Vagina (tissue), 2 donors: ENCODE measurements at places on chromosomes 1 and 21.

DNA sequence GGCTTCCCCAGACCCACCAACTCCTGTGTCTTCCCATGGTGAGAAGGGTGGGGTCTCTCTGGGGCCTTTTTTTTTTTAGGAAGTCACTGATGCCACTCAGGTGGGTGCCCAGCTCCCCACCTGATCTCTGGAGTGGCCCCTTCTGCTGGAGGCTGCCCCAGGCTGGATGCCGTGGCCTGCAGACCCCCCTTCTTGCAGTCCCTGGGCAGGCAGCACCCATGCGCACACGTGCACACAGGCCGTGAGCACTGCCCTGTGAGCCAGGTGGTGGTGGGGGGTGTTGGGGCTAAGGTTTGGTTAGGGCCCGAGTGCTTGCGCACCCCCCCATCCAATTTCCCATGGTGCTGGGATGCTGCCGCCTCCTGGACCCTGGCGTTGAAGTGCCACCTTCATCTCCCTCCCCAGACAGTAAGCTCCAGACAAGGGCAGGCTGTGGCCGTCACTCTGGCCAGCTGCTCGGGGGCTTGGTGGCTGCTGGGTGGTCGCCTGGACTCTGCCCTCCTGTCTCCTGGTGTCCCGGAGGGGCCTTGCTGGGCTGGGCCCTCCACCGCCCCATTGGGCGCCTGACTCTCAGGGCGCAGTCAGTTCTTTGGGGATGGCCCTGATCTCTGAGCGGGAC, 50.6 kb downstream of the SKI start:
- DNase-seq = no peak

DNA sequence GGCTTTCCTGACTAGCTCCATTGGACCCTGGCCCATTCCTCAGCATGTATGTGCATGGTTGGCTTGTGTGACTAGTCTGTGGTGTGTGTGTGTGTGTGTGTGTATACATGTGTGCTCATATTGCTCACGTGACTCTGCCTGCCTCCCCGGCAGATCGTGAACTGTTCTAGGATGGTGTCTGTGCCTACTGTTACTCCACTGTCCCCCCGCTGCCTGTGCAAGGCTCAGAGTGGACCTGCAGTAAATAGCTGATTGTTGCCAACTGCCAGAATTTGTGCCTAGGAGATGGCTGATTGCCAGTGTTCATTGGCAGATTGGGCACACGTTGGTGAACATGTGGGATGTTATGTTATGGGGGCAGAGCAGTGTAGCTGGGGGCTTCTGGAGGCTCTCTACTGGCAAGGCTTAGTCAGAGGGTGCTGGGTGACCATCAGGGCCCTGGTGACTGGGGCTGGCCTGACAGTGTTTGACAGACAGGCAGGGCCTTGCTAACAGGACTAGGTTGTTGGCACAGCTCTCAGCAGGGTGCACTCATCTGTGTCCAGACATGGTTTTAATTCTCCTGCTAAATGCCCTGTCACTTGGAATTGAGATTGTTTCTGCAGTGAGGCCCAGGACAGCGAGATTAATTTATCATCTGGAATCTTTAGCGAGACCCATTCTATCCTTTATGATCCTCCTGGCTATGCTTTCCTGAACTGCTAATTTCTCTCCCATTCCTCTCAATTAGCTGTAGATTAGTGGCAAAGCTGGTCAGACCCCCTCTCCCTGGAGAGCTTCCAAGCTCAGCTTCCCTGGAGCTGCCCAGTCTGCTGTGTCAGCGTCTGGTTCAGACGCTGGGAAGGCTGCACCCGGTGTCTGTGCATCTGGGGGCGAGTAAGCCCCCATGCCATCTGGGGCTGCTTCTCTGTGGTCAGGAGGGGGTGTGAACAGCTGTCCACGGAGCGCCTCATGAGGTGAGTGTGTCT, 20.8 kb downstream of the SLC6A17 start:
- DNase-seq = no peak

GRCh38 chr1:211859405-211859804, 28.8 kb upstream of the LPGAT1 start:
- DNase-seq = no peak

- DNase-seq = no peak
These were observed 165.9 kb downstream of the LRRC40 start for GRCh38 chr1:70039485-70039884.

DNA sequence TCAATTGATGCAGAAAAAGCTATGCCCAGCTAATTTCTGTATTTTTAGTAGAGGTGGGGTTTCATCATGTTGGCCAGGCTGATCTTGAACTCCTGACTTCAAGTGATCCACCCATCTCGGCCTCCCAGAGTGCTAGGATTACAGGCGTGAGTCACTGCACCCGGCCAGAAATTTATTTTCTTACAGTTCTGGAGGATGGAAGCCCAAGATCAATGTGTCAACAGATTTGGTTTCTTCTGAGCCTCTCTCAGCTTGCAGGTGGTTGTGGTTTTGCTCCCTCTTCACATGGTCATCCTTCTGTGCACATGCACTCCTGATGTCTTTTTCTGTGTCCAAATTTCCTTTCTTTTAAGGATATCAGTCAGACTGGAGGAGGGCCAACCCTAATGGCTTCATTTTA, 35.6 kb downstream of the SHCBP1L start:
- no peak for DNase-seq

- no peak for DNase-seq
These were observed 57.9 kb downstream of the SLAMF6 start for GRCh38 chr1:160465123-160465522.

DNA sequence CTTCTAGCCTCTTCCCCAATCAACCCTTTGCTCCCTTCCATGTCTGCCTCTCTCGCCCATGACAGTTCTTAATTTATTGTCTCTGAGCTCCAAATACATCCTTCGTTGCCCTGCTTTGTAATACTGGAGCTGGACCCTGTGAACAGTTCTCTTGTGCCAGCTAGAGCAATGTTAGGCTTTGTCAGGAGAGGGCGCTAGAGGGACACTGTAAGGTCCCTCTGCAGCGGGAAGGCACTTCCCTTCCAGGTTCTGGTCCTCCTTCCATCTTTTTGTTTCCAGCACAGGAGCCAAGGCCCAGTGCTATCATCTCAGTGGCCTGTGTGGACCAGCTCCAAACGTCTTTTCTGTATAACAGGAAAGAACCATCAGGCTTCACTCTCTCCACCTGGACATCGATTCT, 95.9 kb downstream of the PTPRU start:
- DNase-seq = no peak

DNA sequence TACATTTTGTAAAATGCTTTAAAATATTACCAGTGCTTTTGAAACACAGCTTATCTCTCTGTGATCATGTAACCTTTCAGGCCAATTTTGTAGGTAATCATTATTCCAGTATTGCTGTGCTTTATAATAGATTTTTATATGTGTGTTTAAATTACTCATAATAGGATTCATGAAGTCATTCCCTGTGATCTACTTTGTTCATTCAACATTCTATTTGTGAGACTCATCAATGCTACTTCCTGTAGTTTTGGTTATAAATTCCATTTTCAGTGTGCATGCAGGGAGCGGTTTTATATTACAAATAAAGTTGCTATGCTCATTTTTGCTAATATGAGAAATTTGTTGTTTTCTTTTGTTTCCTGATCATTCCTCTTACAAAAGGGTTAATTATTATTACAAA, 4.1 kb upstream of the OR2M5 start:
- DNase-seq = no peak
